ENCODE measurements at places on chromosomes 16 and 17. TPM values are rescaled to one million over a fixed set of nuclear protein-coding genes. Genes with fewer than 3 reads are reported as not detected.

- peak; percentile 98 for DNase-seq
These were observed 797 bp downstream of the PRCD start for GRCh38 chr17:76540381-76541300.

DNA sequence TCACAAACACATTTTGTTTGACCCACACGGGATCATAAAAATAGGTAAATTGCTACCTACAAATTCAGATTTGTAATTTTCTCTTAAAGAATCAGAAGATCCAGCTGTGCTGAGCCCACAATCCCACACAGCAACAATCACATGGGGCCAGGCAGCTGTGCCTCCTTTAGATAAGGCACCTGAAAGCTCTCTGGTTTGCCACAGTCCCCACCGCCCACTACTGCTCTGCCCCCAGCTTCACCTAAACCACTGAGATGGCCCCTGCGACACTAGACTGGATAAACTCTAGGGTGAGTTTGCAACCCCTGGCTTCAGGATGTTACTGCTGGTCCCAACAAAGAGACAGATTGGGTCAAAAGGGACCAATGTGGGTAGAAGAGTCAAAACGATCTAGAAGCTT is 96.8 kb downstream of the GSG1L start:
- peak; percentile 24 for DNase-seq

DNA sequence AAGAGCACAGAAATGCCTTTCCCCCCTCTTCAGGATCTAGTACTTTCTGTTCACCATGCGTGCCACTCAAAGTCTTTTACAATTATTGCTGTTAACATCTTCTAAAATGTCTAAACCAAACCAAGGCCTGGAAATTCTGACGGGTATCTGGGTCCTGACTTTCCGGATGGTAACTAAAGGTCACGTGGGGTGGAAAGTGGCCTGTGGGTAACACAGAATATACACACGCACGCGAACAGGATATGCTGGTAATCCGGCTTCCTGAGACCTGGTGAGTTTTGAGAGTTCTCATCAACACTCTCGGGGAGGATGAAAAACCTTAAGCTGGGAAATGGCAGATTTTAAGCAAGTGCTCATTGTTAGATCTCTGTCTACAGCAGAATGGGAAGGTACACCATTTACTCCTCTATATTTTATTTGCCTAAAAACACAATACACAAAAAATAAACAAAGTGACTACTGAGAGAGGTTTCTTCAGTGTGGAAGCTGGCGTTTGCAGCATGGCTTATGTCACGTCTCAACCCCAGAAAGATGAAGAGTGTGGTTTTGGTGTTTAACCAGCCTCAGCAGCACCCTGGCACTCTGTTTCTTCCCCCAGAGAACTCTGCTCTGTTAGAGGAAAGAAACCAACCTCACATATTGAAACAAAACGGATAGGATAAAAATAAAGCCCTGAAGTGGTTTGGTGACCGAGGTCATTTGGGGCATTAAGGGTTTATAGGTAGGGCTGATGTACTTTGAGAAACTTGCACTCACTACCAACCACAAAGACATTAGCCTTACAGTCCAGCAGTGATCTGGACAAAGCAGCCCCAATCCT is 37.3 kb downstream of the SMG6 start:
- no peak for DNase-seq

GRCh38 chr16:62036101-62036801 is at the start of gene CDH8:
Gene CDH8 (minus strand): TSS chr16:62036438. CDS start chr16:62021403, 15,035 bp downstream.
- no peak for DNase-seq

DNA sequence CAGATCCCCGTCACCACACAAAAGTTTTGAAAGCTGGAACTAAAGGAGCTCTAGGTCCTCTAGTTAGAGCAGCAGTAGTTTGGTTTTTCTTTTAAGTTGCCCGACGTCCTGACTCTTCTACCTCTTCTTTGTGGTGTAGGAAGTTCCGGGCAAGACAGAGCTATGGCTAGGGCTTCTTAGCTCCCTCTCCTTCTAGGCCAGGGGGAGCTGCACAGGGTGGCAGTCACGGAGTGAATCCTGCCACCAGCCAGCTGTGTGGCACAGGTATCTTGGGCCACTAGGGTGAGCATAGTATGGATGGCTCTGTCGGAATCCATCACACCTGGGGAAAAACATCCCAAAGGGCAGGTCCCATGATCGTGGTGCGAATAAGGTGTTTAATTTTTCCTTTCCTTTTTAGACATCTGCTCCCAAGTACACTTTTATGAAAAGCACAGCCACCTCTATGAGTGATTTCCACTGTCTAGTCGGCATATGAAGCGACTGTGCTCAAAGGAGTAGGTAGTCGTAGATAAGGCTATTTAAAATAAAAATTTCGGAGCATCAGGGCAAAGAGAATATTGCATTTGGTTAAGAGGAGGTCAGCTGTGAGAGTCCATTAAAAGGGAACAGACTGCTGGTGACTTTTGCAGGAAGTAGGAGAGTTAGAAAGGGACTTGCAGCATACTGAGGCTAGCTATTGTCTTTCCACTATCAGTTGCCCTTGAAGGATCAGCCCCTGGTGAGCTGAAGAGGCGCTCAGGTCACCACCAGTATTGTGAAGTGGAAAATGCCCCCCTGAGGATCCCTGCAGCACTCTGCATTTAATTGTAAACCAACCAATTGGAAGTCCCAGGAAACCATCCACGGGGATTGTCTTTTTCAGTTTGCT is 2.1 kb downstream of the PRKCA start:
- no peak for DNase-seq

KRT24 gene
- 0.82 TPM for polyA plus RNA-seq

MRPL28 gene
- 74.5 TPM for polyA plus RNA-seq

Measured in sigmoid colon (tissue), 7 donors.